ENCODE measurements at places on chromosomes 4 and X.

GRCh38 chr4:13174001-13174400 lies 310.1 kb downstream of the RAB28 start:
- no peak for DNase-seq

GRCh38 chr4:83174844-83175414 lies 60.4 kb upstream of the PLAC8 start:
- DNase-seq, result no peak

- no peak for DNase-seq
Measured at GRCh38 chr4:178142724-178143123, 700.5 kb upstream of the AGA start.

DNA sequence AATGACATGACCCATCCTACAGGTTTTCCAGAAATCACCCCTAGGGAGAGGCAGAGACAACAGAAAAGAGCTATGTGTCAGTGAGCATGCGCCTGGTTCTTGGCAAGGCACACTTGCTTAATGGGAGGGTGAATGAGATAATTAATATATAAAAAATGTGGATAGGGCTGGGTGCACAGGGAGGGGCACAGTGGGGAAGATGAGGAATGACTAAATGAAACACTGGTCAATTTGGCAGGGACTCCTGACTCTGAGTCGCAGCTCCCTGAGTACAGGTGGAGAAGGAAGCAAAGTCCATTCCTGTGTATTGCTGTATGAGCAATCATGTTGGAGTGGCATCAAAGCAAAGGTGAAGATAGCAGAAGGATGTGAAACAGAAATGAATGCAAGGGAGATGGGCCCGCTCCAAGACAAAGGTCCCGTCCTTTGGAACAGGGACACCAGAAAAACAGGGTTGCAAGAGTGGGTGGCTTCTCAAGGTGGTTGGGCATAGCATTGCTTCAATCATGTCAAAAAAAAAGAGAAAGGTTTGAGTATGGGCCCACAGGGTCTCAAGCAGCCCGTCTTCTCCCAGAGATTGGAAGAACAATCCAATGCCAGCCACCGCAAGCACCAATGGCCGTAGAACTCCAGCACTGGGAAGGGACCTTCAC lies 278.4 kb upstream of the AGTR2 start:
- DNase-seq, result no peak

DNA sequence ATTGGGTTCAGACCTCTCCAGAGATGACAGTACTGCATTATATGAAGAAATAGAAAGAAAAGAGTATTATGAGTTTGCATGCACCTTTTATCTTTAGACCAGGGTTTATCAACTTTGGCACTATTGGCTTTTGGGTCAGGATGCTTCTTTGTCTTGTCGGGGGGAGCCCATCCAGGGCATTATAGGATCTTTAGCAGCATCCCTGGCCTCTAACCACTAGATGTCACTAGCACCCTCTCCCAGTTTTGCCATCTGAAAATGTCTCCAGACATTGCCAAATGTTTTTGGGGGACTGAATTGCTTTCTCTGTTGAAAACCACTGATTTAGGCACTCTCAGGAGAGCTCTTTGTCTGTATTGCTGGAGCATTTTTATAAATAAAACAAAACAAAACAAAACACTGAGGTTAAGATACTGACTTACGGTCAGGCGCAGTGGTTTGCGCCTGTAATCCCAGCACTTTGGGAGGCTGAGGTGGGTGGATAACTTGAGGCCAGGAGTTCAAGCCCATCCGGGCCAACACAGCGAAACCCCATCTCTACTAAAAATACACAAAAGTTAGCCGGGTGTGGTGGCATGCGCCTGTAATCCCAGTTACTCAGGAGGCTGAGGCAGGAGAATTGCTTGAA lies 23.6 kb downstream of the CA5B start:
- no peak for DNase-seq

All from iPS DF 6.9 (cell line).